Heart right ventricle (tissue), 16 donors: ENCODE measurements at places on chromosomes 12 and 14. TPM values are rescaled to one million over a fixed set of nuclear protein-coding genes. Genes with fewer than 3 reads are reported as not detected.
A peak's percentile ranks its signal among the peaks of the same experiment; 100 is the strongest.

DNA sequence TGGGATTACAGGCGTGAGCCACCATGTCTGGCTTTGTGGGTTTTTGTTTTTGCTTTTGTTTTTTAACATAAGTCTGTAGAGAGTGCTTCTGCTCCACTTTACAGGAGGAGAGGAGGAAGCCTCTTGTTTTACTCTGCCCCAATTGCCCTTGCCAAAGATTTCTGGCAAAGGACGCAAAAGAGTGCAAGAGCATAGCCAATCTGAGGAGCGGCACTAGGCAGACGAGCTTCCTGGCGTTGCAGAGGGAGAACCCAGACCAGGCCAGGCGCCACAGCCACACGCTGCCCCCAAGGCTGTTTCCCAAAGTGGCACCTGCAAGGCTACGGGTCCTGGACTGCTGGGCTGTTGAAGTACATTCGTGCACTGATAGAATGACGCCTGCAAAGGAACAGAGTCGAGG is 96.2 kb downstream of the BBS10 start:
- no peak for DNase-seq

GRCh38 chr12:117080661-117081144 is 18.5 kb downstream of the TESC start:
- DNase-seq, result no peak

GRCh38 chr12:124389725-124390441 is 95.0 kb downstream of the RFLNA start:
- DNase-seq, result no peak

The PLEKHD1 gene
- 0.15 TPM for total RNA-seq

DNA sequence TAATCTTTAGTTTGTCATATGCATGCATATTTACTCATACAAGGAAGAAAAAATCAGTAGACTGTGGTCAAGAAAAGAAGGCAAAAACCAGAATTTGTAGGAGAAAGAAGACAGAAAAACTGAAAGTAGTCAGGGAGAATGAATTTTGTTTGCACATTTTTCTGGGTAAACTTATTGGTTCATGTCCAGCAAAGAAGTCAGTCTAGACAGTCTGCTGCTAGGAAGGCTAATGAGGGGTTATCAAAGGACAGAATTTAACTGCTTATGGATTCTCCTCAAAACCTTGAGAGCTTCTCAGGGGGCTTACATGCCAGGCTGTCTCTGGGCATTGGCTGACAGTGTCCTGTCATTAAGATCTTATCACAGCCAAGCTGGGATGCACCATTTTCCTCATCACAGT is 293.9 kb downstream of the RPAP3 start:
- DNase-seq, result no peak

The SLC17A8 gene
- total RNA-seq, result 0.08 TPM

The SMIM41 gene
- not detected for total RNA-seq

The POC1B gene
- 9.9 TPM for total RNA-seq

The POTEG gene
- not detected for total RNA-seq

GRCh38 chr12:48265777-48266176 is 62.7 kb upstream of the OR10AD1 start:
- no peak for DNase-seq

GRCh38 chr14:85308531-85309300 is 221.2 kb upstream of the FLRT2 start:
- no peak for DNase-seq

GRCh38 chr14:104158827-104159798 is 20.7 kb downstream of the KIF26A start:
- peak; percentile 37 for DNase-seq

- no peak for DNase-seq
Observed at GRCh38 chr12:96241846-96242256, 47.7 kb downstream of the ELK3 start.

DNA sequence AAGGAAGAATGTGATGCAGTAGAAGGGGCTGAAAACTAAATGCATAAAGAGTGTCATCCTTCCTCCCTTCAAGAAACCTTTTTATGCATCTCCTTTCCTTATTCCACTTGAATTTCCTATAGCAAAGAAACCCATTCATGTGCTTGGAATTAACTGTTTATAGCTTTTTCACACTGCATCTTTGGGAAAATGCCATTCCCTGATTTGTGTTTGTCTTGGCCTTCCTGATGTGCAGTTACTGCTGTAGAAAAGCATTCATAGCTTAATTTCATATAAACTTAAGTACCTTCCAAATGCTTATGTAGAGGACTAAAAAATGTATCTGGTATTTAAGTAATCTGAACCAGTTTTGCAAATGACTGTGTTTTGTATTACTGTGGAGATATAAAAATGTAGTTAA is 61.8 kb downstream of the SDR9C7 start:
- DNase-seq, result no peak

DNA sequence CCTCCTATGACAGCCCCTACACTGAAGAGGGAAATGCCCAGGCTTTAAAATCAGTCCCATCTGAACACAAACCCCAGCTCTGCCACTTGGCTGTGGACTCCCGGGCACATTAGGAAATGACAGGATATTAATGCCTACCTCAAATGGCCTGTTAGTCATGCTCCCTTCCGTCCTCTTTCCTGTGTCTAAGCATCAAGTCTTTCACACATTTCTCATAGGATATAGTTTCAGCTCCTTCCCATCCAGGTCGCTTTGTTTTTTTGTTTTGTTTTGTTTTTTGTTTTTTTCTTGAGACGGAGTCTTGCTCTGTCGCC is 16.1 kb downstream of the PLEK2 start:
- DNase-seq, result no peak

The DDN gene
- total RNA-seq, result 0.21 TPM

- no peak for DNase-seq
Observed at GRCh38 chr12:94873734-94874517, 129.6 kb downstream of the NDUFA12 start.

DNA sequence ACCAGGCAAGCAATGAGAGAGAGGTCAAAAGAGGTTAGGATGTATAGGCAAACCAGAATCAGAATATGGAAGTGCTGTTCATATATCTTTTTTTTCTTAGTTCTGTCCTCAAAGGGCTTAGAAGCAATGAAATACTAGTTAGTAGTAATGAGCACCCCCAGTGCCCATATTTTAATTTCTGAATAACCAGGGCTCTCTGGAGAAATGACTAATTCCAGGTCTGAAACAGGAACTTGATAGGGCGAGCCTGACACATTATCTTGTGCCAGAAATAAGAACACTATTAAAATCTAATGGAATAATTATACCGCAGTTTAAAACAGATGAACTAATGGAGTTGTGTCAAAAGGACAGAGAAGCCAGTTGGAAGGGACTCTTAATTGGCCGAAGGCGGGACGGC is 30.9 kb downstream of the BICDL1 start:
- DNase-seq, result no peak

DNA sequence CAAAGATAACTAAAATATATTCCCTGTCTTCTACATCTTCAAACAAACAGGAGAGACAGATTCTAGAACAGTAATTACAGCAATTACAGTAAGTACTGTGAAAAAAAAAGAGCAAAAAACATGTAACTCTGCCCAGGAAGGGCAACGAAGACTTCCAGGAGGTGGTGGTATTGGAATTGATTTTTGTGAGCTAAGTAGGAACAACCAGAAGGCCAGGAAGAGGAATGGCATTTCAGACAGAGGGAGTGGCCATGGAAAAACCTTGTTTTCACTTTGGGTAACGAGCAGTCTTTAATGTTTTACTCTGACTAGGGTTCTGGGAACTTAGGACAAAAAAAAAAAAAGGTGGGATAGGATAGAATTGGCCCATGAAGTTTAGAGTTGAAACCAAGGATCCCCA is 196.3 kb upstream of the PLEKHG7 start:
- no peak for DNase-seq

DNA sequence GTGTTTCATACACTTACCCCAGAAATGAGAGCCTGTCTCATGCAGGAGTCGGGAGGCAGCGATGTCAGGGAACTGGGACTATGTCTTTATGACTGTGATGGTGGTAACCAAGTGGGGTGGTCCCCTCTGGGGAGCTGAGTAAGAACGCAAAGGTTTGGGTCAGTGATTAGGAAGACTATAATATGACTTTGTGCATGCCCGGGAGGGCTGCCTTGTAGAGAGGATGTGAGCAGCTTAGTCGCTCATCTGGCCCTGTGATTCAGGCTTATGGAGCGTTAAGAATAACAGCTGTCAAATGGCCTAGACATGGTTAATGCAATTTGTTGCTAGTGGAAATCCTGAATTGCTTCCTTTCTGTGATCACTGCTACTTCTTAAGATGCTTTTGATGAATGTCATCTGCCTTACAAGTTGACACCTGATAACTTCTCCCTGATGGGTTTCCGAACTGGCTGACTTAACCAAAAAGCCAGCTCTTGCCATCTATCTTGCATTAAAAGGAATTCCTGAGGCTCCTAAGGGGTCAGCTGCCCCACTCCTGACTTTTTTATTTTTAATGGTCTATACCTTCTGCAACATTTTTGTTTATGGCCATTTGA is 35.4 kb upstream of the AACS start:
- no peak for DNase-seq

- no peak for DNase-seq
Observed at GRCh38 chr14:36367985-36368774, 47.7 kb upstream of the MBIP start.

GRCh38 chr12:62933220-62933601 is 1.7 kb downstream of the PPM1H start:
- DNase-seq, result peak; percentile 50

GRCh38 chr12:109863847-109864712 is 16.3 kb downstream of the GLTP start:
- no peak for DNase-seq

DNA sequence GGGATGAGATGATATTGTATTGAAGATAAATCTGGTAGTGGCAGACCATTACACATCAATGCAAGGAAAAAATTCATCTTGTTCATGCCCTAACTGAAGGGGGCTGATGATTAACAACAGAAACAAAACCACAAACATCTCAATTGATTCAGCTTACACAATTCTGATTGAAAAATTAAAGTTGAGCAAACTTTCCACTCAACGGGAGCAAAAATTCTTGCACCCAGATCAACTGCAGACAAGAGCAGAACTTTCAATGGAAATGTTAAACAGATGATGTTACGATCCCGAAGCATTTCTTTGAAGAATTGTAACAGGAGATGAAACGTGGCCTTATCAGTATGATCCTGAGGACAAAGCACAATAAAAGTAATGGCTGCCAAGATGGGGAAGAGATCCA is 172.4 kb upstream of the SOX5 start:
- no peak for DNase-seq

GRCh38 chr12:84502907-84503787 is 409.5 kb downstream of the SLC6A15 start:
- peak; percentile 33 for DNase-seq

The IL23A gene
- not detected for total RNA-seq

The SLC22A17 gene
- 8.0 TPM for total RNA-seq

The RNASE3 gene
- total RNA-seq, result not detected

DNA sequence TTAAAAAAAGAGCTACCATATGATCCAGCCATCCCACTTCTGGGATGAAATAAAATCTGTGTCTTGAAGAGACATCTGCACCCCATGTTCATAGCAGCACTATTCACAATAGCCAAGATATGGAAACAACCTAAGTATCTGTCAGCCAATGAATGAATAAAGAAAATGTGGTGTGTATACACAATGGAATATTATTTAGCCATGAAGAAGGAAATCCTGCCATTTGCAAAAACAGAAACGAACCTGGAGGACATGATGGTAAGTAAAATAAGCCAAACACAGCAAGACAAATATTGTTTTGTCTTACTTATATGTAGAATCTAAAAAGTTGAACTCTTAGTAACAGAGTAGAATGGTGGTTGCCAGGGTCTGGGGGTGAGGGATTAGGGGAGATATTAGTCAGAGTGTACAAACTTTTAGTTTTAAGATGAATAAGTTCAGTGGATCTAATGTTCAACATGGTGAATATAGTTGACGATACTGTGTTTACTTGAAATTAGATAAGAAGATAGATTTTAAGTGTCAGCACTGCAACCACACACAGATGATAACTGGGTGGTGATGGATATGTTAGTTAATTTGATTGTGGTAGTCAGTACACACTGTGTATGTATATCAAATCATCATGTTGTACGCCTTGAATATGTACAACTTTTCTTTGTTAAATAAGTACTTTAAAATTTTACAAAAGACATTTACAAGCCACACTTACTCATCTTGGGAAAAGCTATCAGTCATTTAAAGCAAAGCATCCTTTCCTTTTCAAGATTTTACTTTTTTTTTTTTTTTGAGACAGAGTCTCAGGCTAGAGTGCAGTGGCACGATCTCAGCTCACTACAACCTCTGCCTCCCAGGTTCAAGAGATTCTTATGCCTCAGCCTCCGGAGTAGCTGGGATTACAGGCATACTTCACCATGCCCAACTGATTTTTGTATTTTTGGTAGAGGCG is 89.9 kb downstream of the BICD1 start:
- no peak for DNase-seq

GRCh38 chr12:1147821-1148220 is 156.8 kb downstream of the ERC1 start:
- DNase-seq, result no peak

DNA sequence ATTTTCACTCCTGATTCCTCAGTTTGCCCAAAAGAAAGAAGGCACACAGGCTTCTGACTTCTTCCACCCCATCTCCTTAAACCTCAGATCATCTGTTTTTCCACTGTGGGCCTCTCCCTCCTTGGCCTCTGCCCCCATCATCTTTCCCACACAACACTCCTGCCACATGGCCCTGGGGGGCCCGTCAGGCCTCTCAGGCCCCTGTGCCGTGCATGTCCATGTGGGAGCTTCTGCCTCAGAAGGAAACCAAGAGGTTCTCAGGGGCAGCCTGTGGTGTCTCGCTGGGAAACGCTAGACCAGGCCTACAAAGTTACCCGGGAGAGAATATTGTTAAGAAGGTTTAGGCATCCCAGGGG is 8.0 kb downstream of the KLHL33 start:
- no peak for DNase-seq

DNA sequence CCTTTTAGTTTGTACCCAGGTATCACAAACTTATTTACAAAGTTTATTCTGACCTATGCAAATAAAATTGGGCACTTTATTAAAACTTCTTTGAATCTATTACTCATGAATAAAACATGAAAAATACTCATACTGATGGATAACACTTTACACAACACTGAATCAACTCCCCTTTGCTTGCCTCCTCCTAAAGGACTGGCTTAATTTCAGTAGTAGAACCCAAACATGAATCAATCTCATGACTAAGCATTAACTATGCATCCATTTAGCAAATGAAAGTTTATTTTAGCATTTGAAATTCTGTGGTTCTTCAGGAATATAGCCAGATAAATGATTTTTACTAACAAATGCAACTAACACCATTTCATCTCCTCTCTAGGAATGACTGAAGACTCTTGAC is 32.4 kb downstream of the DENND5B start:
- no peak for DNase-seq

- DNase-seq, result no peak
Observed at GRCh38 chr12:125892276-125892675, 827.0 kb downstream of the AACS start.
